A549 treated with RU486 at 1 μM for 4 hours (cell line): ENCODE measurements at places on chromosomes 4 and X. TPM values are rescaled to one million over a fixed set of nuclear protein-coding genes. Genes with fewer than 3 reads are reported as not detected.

ANXA3 gene
- 54.9 to 76.4 TPM (median 59.0 TPM) in 5 replicates for total RNA-seq

DDIT4L gene
- total RNA-seq, result 0.38 to 0.62 TPM (median 0.44 TPM) in 5 replicates

RHOXF2B gene
- not detected in 5 replicates for total RNA-seq

SHROOM4 gene
- not detected in 5 replicates for total RNA-seq

POU4F2 gene
- not detected in 5 replicates for total RNA-seq

PLXNA3 gene
- 8.6 to 15.9 TPM (median 10.8 TPM) in 5 replicates for total RNA-seq

ARHGAP36 gene
- not detected in 5 replicates for total RNA-seq

PRKG2 gene
- total RNA-seq, result 0.31 to 1.2 TPM (median 0.91 TPM) in 5 replicates

PAQR3 gene
- total RNA-seq, result 5.7 to 11.7 TPM (median 9.9 TPM) in 5 replicates

AR gene
- total RNA-seq, result 2.8 to 3.8 TPM (median 3.6 TPM) in 5 replicates

GTPBP6 gene
- 33.0 to 57.8 TPM (median 51.0 TPM) in 5 replicates for total RNA-seq
